Central memory CD4-positive, alpha-beta T cell (primary cell): ENCODE measurements at places on chromosomes 3 and 15.

- no peak for DNase-seq
Observed at GRCh38 chr3:17039594-17039993, 154.8 kb downstream of the PLCL2 start.

DNA sequence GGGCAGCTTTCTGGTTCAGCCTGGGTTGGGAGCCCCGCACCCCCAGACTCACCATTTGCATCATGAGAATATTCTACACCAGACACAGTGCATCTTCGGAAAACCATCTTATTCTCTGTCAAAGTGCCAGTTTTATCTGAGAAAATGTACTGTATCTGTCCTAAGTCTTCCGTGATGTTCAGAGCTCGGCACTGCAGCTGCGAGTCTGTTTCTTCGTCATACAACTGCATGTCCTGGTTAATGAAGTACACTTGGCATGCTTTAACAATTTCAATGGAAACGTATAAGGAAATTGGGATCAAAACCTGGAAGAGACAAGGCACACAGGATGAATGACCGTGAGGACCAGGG, 141.5 kb downstream of the ATP10A start:
- no peak for DNase-seq

GRCh38 chr3:66220066-66220465, 735 bp upstream of the SLC25A26 start:
- no peak for DNase-seq

- DNase-seq, result no peak
Observed at GRCh38 chr3:162141272-162141791, 644.7 kb downstream of the OTOL1 start.

DNA sequence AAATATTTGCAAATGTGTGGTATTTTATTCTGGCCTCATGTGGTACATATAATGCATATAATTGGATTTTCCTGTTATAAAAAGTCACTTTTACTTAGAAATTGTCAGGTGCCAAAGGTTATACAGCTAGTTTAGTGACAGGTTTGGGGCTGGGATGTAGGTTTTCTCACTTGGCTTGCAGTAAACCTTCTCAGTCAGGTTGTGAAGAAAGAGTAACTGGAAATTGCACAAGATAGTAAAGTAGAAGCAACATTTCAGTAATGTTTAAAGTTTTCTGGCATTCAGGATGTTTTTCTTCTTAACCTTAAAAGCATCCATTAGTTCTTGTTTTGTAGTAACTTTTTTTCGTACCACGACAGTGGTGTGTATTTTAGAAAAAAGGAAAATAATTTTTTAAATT, 53.9 kb downstream of the MEF2A start:
- DNase-seq, result no peak
